Stimulated activated CD4-positive, alpha-beta T cell treated with anti-CD3 and anti-CD28 coated beads, Interleukin-15, amount 100 ng/mL, for 48 hours (primary cell): ENCODE measurements at places on chromosomes 13 and 19.

DNA sequence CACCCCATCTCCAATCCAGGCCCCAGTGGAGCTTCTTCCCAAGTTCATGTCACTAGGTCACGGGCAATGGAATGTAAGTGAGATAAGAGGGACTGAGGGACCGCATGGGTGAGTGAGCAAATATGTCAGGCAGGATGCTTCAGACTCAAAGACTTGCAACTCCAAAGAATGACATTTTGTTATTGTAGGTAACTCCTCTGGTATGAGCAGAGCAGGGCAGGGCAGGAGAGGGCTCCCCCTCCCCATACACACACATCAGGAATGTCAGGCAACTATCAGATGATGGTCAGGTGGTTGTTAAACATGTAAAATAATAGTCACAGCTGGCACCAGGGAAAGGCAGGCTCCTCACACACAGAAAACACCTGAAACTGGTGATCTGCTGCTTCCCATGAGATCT lies 10.6 kb downstream of the ERVV-2 start:
- no peak for DNase-seq

- DNase-seq: no peak
These were observed 11.2 kb downstream of the WDFY2 start for GRCh38 chr13:51595416-51595815.

GRCh38 chr13:80979035-80979641 lies 638.2 kb upstream of the SPRY2 start:
- DNase-seq: no peak

DNA sequence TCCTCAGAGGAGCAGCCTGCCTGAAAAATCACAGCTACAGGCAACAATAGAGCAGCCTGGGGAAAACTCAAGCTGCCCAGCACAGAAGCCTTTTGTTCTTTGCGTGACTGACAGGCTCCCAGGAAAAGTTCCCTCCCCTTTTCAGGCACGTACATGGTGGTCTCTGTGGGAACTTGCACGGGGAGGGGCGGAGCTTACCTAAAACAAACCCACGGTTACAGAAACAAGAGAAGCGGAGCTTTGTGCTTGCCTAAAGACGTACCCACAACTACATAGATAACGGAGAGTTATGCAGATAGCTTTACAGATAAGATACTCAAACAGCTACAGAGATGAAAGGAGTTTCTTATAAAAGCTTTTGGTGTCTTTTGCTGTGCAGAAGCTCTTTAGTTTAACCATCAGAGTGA lies 11.4 kb downstream of the ETFB start:
- no peak for DNase-seq

- peak; percentile 92 for DNase-seq
These were observed at the start of gene FOSB for GRCh38 chr19:45467456-45468158. Gene FOSB, plus strand, starts transcription at chr19:45467996. Its CDS starts 591 bp downstream, at chr19:45468587.

DNA sequence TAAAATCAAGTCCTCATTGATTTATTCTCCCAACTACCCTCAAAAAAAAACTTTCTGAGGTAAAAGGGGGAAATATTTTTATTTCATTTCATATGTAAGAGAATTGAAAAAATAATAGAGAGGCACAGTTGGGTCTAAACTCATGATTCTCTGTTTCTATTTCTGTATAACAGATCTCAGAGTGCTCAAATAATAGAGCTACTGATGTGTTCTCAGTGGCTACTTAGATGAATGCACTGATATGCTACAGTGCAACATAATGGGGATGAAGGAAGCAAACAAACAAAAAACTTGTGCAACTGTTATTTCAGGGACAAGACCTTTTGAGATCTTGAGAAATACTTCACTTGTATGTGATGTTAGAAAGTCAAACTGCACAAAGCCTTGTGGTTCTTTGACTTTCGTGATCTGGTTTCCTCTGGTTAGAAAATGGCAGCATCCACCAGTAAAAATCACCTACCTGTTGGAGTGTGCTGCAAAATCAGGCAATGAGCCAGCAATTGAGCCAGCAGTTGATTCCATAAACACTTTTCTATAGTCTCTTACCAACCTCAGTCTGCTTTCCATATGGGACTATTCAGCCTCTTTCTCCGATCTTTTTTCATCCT lies 9.7 kb upstream of the DACH1 start:
- no peak for DNase-seq

GRCh38 chr19:54608792-54609191 lies 15.4 kb downstream of the LILRA1 start:
- DNase-seq: no peak

GRCh38 chr13:43684963-43685725 lies 101.6 kb downstream of the ENOX1 start:
- DNase-seq: no peak

DNA sequence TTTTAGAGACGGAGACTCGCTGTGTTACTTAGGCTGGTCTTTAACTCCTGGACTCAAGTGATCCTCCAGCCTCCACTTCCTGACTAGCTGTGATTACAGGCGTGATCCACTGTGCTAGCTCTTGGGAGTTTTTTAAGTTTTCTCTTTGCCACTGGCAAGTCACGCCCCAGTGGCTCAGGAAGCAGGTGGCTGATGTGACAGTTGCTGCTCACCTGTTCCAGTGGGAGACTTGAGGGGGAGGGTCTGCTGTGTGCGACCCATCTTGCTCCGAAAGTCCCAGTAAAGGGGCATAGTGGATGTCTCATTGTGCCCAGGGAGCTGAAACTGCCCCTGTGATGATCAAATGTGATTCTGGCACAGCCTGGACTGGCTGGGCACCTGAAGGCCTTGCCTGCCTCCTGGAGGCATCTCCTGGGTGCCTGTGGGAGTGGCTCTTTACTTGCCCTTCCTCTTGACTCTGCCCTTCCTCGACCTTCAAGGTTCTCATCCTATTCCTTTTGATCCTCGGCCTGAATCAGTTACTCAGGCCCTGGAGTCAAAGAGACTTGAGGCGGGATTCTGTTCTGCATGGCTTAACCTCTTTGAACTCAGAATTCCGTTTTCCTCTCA lies 7.8 kb downstream of the SMARCA4 start:
- DNase-seq: no peak

DNA sequence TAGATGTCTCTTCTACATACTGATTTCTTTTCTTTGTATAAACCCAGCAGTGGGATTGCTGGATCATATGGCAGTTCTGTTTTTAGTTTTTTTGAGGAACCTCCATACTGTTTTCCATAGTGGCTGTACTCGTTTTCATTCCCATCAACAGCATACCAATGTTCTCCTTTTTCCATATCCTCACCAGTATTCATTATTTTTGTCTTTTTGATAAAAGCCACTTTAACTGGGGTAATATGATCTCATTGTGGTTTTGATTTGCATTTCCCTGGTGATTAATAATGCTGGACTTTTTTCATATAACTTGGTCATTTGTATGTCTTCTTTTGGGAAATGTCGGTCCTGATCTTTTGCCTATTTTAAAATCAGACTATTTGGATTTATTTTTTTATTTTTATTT lies 108.5 kb downstream of the PAN3 start:
- DNase-seq: no peak

- no peak for DNase-seq
These were observed 316.6 kb downstream of the POU4F1 start for GRCh38 chr13:78286748-78287147.

DNA sequence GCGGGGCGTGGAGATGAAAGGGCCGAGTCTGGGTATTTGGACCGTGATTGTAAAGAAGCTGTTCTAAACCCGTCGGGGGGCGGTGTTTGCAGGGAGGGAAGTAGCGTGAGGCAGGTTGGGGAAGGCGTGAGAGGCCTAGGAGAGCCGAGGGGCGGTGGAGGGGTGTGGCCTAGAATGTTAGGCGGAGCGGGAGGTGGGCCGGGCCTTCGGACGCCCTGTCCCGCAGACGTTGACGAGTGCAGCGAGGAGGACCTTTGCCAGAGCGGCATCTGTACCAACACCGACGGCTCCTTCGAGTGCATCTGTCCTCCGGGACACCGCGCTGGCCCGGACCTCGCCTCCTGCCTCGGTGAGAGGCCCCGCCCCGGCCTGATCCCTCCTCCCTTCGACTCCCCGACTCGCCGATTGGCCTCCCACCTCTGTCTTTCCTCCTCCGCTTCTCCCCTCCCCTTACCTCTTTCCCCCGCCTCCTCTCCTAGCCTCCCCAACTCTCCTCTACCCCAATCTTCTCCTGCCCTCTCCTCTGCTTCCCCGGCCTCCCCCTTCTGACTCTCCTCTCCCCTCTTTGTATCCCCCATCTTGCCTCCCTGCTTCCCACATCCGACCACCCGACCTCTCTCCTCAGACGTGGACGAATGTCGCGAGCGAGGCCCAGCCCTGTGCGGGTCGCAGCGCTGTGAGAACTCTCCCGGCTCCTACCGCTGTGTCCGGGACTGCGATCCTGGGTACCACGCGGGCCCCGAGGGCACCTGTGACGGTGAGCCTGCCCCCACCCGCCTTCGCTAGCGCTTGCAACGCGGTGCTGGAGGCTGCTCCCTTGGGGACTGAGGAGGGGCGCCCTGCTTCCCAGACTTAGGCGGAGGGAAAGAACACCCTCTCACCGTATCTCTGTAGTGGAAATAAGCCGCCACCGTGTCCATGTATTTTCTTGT lies 12.8 kb downstream of the LTBP4 start:
- DNase-seq: peak; percentile 83

- DNase-seq: no peak
These were observed 69.6 kb downstream of the STK24 start for GRCh38 chr13:98507282-98507797.

DNA sequence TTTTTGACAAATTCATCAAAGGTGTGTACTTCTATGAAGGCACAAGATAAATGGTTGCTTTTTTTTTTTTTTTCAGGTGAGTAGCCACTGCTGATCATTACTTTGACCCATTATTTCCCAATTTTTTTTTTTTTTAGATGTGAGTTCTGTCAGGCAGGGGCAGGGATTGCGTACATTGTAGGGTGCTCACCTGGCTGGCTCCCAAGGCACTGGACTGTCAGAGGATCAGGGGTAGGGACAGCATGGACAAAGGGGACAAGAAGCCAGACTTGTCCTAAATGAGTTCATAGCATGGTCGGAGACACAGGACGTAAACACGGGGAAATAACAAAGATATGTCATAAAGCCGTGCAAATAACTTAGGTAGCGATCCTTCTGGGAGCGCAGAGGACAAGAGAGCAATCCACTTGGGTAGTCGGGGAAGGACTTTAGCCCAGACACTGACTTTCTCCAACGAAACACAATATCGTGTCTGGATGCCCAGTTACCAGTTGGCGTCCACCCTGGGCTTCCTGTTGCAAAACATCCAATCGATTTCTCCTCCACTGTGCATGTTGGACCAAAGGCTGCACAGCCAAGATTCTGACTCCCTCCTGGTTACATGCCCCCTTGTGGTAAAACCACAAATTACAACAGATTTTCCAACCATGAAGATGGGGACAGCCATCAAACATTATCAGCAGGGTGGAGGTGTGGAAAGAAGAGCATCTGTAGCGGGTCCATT lies 27.5 kb upstream of the KATNAL1 start:
- DNase-seq: no peak

DNA sequence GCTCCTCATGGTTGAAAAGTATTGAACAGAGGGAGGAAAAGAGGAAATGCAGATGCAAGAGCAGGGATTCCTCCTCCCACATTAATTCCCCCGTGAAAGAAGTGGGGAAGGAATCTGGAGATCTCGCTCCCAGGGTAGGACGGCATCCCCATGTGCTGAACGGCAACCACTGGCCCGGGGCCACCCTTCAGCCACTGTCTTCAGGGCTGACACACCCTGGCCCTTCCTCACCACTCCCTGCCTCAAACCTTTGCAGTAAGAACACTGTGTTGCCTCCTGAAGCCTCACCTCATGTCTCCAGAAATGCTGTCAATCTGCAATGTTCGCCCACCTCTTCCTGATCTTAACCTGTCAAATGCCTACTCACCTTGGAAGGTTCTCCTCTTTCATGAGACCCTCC lies 10.9 kb upstream of the DOCK9 start:
- DNase-seq: no peak

DNA sequence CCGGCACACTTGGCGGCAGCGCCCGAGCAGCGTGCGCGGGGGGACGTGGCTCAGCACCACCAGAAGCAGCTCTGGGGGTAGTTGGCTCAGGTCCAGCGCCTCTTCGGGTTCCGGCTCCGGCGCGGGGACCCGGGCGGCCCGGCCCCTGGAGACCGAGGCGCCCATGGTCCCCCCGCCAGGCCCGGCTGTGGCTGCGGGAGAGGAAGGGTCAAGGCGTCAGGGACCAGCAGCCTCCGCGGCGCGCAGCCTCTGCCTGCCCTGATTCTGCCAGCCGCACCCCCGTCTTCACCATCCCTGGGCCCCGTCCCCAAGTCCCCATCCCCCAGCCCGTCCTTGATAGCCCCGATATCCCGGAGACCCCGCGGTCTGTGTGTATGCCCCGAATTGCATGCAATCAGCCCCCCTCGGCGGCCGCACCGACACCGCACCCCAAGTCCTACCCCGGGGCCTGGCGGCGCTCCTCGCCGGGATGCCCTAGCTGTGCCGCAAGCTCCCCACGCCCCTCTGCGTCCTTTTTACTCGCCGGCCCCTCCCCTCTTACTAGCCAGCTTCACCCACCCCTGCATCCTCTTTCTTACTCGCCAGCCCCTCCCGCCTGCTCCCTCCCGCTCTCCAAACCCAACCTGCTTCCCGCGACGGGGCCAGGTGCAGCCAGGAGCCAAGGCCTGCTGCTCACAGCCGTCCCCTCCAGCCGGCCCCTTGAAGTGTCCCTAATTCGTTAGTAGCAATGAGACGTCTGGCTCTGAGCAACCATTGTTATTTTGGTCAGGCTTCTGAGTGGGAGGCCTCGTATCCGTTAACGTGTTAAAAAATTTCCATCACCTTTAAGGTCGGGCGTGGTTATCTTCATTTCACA lies at the start of gene FBXO27:
Gene FBXO27 (minus strand): TSS at position 487 of the 856 bp plus-strand sequence. CDS start 322 bp downstream, at position 165.
- no peak for DNase-seq

DNA sequence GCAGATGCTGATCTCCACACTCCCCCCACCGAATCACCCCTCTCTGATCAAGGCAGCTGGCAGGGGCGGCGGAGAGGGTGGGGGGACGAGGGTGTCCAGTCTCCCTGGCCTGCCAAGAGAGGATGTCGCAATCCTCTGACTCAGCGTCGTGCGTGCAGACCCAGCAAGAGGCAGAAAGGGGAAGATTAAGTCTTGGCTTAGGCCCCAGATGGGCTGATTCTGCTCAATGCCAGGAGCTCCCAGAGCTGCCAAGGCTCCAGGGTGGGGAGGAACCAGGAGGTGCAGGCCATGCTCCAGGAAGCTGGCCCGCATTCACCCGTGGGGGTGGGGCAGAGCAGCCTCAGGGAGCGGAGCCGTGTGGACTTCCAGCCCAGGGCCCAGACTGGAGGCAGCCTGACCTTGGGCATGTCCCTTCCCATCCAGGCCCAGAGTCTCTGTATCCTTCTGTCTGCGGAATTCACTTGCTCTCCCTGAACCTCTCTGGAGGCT lies 6.6 kb upstream of the BCL3 start:
- DNase-seq: no peak

DNA sequence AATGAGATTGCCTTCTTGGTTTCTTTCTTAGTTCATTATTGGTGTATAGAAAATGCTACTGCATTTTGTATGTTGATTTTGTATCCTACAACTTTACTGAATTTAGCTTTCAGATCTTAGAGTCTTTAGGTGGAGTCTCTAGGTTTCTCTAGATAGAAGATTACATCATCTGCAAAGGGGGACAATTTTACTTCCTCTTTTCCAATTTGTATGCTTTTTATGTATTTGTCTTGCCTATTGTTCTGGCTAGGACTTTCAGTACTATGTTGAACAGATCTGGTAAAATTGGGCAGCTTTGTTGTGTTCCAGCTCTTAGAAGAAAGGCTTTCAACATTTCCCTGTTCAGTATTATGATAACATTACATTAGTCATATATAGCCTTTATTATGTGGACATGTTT lies 101.0 kb upstream of the SPRY2 start:
- no peak for DNase-seq

GRCh38 chr13:57698851-57699250 lies 67.3 kb downstream of the PCDH17 start:
- DNase-seq: no peak

GRCh38 chr19:17865364-17866311 lies 5.9 kb downstream of the RPL18A start:
- no peak for DNase-seq
